Activated CD4-positive, alpha-beta T cell treated with anti-CD3 and anti-CD28 coated beads for 36 hours (primary cell): ENCODE measurements at places on chromosomes 1 and 21. TPM values are rescaled to one million over a fixed set of nuclear protein-coding genes. Genes with fewer than 3 reads are reported as not detected.

The CYP4Z1 gene
- not detected for total RNA-seq

The AMY1A gene
- total RNA-seq: not detected

- no peak for DNase-seq
Observed at GRCh38 chr1:37448691-37449417, 25.5 kb upstream of the ZC3H12A start.

The ARHGEF2 gene
- total RNA-seq: 135 TPM

The PLPP3 gene
- not detected for total RNA-seq

The SLX9 gene
- total RNA-seq: 68.8 TPM

- peak; percentile 28 for DNase-seq
Observed at GRCh38 chr1:203286161-203286984, 18.9 kb upstream of the BTG2 start.

The CFAP107 gene
- total RNA-seq: not detected

- no peak for DNase-seq
Observed at GRCh38 chr1:232596666-232597303, 33.1 kb downstream of the SIPA1L2 start.

DNA sequence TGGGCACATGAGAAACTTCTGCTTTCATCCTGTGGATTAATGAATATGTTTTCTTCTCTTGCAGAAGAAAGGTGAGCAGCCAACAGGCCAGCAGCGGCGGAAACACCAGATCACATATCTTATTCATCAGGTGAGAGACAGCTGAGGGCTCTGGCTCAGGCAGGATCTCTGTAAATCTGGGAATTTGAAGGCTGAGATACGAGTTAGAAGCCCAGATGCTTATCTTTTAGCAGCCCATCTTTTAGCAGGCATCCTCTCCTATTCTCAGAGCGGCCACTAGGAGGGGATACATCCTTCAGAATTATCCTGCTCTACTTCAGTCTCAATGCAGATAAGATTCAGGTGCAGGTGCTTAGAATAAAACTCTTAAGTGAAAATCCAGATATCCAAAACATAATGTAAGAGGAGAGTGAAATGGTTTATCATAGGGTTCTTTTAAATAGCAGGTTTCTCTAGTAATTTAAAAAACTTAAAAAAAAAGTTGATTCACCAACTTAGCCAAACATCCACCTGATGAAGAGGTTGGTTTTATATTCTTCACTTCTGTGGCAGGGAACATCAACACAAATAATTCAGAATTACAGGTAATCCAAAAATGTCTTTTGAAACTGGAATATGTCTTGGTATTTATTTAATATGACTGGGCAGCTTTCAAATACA, 19.3 kb downstream of the SH2D2A start:
- peak; percentile 75 for DNase-seq

- DNase-seq: peak; percentile 62
Observed at GRCh38 chr1:37323486-37324377, 150.6 kb upstream of the ZC3H12A start.

DNA sequence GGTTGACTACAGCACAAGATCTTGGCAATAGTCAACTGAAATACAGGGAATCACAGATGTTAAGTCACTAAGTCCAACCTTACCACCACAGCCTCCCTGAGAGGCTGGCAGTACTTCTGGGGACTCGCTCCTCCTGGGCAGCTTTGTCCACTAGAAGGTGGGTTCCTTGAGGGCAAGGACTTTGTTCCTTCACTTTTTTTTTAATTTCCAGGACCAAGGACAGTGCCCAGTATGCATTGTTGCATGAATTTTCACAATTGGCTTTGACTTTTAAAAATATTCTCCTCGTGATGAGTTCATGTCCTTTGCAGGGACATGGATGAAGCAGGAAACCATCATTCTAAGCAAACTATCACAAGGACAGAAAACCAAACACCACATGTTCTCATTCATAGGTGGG, 96.7 kb upstream of the IGSF21 start:
- no peak for DNase-seq

- no peak for DNase-seq
Observed at GRCh38 chr1:45929257-45929687, 125.9 kb downstream of the MAST2 start.

DNA sequence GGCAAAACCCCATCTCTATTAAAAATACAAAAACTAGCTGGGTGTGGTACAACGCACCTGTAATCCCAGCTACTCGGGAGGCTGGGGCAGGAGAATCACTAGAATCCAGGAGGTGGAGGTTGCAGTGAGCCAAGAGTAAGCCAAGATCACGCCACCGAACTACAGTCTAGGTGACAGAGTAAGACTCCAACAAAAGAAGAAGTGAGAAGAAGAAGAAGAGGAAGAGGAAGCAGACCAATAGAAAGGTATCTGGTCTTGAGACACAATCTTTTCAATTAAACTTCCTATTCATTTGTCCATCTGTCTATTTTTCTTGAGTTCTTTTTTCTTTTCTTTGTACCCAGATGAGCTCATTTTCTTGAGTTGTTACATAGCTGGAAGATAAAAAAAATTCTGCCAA, 55.7 kb upstream of the ACADM start:
- DNase-seq: no peak

- DNase-seq: peak; percentile 57
Observed at GRCh38 chr1:47444562-47445465, 7.0 kb downstream of the FOXD2 start.

DNA sequence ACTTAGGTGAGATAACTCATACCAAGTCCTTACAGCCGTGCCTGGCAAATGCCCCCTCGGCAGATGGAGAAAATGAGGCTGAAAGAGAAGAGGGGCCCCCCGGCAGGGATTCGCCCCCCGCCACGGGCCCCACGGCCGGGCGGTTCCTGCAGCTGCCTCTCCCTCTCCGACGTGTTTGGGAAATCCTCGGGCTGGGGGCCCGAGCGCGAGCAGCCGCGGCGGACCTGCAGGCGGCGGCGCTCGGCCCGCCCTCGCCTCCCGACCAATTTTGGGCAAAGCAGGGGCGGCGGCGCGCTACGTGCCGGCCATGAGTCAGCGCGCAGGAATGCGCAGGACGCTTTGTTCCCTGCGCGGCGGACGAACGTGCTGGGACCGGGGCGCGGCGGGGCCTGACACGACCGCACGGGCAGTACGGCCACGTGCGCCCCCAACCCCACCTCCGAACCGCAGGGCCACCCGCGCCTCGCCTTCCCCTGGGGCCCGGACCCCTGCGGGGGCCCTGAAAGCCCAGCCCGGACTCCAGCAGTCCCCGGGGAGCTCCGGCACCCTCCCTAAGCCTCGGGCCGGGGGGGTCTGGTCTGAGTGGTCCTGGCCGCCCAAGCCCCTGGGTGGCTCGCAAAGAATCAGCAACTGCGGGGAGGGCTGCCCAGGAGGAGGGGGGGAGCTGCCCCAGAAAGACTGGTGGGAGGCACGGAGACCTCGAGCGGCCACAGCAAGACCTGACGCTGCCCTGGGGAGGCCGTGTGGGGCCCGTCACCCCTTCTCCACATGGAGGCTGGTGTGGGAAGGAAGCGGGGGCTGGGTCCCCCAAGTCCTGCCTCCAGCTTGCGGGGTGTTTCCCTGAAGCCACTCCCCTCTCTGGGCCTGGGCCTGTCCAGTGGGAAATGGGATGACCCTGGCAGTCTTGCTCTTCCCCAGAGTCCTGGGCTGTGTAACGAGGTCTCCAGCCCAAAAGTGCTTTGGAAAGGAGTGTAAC, 11.9 kb upstream of the EDN2 start:
- peak; percentile 82 for DNase-seq

- DNase-seq: no peak
Observed at GRCh38 chr1:65164633-65165032, 16.6 kb downstream of the AK4 start.

The RAB7B gene
- not detected for total RNA-seq

GRCh38 chr1:77832901-77833300, 53.5 kb downstream of the MIGA1 start:
- DNase-seq: no peak

DNA sequence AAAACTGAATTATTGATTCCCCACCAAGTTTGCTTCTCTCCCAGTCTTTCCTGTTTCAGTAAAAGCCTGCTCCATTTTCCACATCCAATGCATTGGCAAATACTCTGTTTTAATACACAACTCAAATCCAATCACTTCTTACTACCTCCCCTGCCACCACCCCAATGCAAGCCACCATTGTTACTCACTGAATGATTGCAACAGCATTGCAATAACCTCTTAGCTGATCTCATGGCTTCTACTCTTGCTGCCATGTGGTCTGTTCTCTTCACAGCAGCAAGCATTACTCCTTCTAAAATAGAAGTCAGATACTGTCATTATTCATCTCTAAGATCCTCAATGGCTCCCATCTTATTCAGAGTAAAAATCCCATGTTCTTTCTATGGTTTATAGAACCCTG, 123.4 kb downstream of the ATP6V1G3 start:
- no peak for DNase-seq

The RNU1-4 gene
- total RNA-seq: 2,291 TPM

The LSM10 gene
- total RNA-seq: 40.6 TPM

GRCh38 chr1:163820766-163821165, 499.0 kb downstream of the NUF2 start:
- DNase-seq: no peak

The TMEM9 gene
- total RNA-seq: 27.2 TPM

GRCh38 chr1:50651476-50652263, 228.4 kb upstream of the DMRTA2 start:
- no peak for DNase-seq

DNA sequence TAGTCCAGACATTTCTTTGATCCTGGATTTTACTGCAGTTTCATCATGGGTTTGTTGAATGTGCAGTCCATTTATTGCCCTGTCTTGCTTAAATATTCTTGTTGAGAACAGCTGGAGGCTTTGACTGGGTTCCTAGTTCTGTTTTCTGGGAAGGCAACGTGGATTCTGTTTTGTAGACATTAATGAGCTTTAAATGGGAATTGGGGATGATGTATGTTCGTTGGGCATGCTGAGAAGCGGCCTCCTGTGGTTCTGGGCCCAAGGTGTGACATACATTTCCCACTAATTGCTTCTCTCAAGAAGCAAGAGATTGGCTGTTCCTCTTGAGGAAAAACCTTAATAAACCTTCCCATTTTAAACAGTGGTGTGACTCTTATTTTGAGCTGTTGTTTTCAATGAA, 22.9 kb downstream of the INKA2 start:
- no peak for DNase-seq

GRCh38 chr21:28590026-28590425, 402.7 kb downstream of the LTN1 start:
- no peak for DNase-seq

The AMY1B gene
- not detected for total RNA-seq

The LRRC38 gene
- not detected for total RNA-seq

DNA sequence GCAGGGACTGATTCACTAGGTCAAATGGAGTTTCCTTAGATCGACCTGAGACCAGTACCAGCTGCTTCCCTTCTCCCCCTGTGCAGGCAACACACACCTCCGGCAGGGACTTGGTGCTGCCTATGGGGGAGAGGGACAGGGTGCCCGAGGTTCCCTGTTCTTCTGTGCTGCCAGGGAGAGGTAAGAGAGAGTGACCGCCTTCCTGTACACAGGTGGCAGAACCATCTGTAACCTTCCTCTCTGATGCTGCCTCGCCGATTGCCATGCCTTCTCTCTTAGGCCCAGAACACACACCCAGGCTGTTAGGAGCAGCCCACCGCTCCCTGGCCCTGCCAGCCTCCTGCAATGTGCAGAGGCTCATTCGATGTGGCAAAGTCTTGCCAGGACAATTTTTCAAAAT, 9.3 kb downstream of the MYOC start:
- DNase-seq: no peak

- no peak for DNase-seq
Observed at GRCh38 chr1:34713443-34713842, 41.4 kb upstream of the GJB5 start.

The NBPF11 gene
- 6.8 TPM for total RNA-seq

GRCh38 chr1:117616356-117616755, 10.5 kb downstream of the TENT5C start:
- DNase-seq: no peak

DNA sequence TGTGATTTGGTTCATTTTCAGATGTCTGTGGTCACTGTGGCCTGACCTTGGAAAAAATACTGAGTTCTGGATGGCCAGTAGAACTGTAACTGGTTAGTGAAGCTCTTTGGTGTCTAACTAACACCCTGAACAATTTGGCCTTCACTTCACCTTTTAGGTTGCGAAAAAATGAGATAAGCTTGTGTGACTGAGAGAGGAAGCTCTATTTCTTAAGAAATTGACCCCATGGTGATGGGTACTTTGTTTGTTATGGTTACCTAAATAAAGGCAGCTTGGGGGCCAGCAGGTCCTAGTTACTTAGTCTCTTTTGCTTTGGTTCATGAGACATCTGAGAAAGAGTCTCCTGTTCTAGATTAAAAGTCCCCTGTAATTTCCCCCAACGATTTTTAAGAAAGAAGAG, 181.6 kb downstream of the ZNF326 start:
- DNase-seq: no peak

The FTCD gene
- total RNA-seq: 0.16 TPM

DNA sequence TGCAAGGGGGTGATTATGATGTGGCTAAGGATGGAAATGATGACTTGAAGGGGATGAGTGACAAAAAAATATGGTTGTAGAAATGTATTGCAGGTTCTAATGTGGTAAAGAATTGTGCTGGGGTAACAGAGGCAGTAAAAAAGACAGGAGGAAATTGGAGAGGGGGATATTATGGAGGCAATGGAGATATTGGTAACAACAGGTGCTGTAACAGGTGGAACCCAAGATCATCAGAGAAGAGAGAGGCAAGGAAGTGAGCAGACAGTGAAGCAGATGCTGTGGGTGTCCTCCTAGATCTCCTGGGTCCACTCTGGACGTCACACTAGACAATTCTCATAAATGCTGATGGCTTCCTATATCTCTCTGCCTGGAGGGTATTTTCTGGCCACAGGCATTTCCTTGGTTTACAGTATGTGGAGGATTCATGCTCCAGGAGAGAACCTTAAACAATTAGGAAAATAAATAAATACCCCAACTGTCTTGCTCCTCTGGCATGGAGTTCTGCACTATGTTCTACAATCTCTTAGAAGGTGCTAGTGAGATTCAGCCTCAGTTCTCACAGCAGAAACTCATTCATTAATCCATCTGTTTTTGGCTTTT, 620.3 kb upstream of the PLXNA2 start:
- no peak for DNase-seq

The PIGM gene
- total RNA-seq: 4.3 TPM

The ACTN2 gene
- 0.44 TPM for total RNA-seq

DNA sequence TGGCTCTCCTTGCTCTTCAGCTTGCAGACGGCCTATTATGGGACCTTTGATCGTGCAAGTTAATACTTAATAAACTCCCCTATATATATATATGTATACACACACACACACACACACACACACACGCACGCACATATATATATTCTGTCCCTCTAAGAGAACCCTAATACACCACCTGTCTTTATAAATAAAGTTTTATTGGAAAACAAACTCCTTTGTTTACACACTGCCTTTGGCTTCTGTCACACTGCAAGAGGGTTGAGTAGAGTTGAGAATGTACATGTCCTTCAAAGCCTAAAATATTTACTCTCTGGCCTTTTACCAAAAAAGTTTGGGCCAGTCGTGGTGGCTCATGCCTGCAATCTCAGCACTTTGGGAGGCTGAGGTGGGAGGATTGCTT, 26.2 kb upstream of the SIM2 start:
- no peak for DNase-seq

DNA sequence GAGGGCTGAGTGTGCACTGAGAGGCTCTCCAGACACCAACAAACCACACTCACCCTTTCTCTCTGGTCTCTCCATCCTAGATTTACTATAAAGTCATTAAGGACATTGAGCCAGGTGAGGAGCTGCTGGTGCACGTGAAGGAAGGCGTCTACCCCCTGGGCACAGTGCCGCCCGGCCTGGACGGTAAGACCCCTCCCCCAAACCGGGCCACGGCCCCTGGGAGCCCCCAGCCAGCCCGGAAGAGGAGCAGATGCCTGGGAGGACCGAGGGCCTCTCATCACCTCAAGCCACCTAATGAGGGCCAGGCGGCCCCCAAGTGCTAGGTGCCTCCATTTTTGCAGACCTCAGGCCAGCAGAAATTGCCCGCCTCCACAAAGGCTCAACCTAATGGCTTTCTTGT, 58.1 kb upstream of the ARHGEF16 start:
- no peak for DNase-seq
